ENCODE measurements at places on chromosomes 7 and 10.

GRCh38 chr10:28768227-28768626 lies 90.9 kb downstream of the BAMBI start:
- H3K36me3 ChIP-seq, result no peaks in the 10 kb centered on the region
- no peaks in the 10 kb centered on the region for H3K4me1 ChIP-seq
- no peak overlapping the region for H3K27ac ChIP-seq
- no peaks in the 10 kb centered on the region for H3K27me3 ChIP-seq

- peaks cover 2% of the 10 kb centered on the region for H3K4me1 ChIP-seq
- no peaks in the 10 kb centered on the region for H3K36me3 ChIP-seq
- no peak overlapping the region for H3K27ac ChIP-seq
- no peak overlapping the region for H3K4me3 ChIP-seq
- DNase-seq, result no peak
These were observed 153.9 kb upstream of the PFKP start for GRCh38 chr10:2913474-2913873.

DNA sequence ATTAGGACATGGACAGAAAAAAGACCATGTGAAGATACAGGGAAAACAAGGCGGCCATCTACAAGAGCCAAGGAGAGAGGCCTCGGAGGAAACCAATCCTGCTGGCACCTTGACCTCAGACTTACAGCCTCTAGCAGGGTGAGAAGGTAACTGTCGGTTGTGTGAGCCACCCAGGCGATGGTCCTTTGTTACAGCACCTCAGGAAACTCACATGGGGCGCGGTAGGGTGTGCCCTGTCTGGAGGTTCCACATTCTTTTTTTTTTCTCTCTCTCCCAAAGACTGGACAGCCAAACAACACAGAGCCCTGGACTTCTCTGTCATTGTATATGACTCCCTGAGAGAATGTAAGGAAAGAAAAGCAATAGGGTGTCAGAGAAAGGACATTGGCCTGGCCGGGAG lies 163.2 kb downstream of the KCNMA1 start:
- H3K4me3 ChIP-seq, result no peak overlapping the region
- DNase-seq, result no peak
- H3K4me1 ChIP-seq, result no peaks in the 10 kb centered on the region
- H3K36me3 ChIP-seq, result no peaks in the 10 kb centered on the region

DNA sequence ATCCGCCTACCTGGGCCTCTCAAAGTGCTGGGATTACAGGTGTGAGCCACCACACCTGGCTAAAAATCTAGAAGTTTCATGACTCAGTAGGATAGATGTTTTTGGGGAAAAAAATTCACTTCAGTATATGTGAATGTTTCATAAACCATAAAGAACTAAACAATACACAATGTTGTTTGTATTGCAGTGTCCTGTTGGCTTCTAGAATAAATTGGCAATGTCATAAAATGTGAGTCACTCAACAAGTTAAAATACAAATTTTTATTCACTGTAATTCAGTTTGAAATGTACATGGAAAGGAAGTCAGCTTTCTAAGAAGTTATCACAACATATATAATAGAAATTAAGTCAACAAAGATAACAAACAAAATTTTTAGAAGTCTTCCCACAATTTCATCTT lies 16.5 kb downstream of the MRLN start:
- no peaks in the 10 kb centered on the region for H3K36me3 ChIP-seq
- no peaks in the 10 kb centered on the region for H3K4me1 ChIP-seq
- DNase-seq, result no peak
- H3K27me3 ChIP-seq, result no peaks in the 10 kb centered on the region
- no peak overlapping the region for H3K4me3 ChIP-seq

DNA sequence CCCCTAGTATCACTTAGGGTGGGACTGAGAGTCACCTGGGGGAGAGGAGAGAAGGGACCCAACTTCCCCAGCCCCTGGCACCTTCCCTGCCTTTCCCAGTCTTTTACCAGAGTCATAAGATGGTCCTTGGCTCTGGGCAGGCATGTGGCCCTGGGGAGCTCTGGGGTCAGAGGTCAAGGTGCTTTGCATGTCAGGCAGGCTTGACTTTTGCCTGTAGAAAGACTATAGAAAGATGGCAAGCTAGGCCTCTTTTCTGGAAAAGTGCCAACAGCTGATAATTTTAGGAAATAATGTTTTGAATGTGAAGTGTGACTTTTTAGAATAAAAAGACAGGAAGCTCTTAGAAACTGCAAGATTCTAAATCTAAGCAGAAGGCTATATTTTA lies 67.5 kb downstream of the MKI67 start:
- H3K27me3 ChIP-seq, result no peaks in the 10 kb centered on the region
- H3K27ac ChIP-seq, result no peak overlapping the region
- peaks cover 9% of the 10 kb centered on the region for H3K4me1 ChIP-seq
- H3K36me3 ChIP-seq, result no peaks in the 10 kb centered on the region
- H3K4me3 ChIP-seq, result no peak overlapping the region
- DNase-seq, result no peak

DNA sequence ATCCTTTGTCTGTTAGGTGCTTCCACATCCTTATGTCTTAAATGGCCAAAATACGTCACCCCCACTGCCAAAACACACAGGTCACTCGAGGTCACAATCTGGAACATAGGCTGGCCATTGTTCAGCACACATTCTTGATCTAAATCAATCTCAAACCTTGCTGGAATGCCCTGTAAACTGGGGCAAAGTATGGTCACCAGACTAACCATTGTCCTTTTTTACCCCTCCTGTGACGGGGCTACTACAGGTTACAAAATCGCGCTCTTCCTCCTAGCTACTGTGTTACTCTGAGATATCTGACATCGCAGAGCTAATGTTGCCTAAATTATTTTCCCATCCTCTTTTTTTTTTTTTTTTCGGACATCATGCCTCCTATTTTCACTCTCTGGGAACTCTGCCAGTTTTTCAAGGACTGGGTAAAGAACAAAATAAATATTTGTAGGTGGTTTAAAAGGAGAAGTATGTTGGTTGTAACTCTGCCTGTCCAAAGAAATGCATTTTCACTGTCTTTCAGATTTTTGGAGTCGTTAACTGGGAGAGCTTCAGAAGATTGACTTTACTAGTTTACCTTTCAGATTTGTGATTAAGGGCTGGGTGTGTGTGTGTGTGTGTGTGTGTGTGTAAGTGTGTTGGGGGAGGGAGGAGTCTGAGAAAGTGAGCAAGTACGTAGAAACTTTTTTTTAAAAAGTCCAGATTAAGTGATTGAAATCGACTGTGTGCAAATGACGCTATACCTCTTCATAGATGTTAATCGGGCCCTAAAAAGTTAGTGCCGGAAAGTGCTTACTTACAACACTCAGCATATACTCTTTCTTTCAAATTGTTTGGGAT lies 942 bp upstream of the KIAA1217 start:
- DNase-seq, result peak; percentile 53
- peaks cover 2% of the 10 kb centered on the region for H3K4me1 ChIP-seq
- no peak overlapping the region for H3K4me3 ChIP-seq
- no peaks in the 10 kb centered on the region for H3K36me3 ChIP-seq
- H3K27me3 ChIP-seq, result no peaks in the 10 kb centered on the region
- no peak overlapping the region for H3K27ac ChIP-seq

DNA sequence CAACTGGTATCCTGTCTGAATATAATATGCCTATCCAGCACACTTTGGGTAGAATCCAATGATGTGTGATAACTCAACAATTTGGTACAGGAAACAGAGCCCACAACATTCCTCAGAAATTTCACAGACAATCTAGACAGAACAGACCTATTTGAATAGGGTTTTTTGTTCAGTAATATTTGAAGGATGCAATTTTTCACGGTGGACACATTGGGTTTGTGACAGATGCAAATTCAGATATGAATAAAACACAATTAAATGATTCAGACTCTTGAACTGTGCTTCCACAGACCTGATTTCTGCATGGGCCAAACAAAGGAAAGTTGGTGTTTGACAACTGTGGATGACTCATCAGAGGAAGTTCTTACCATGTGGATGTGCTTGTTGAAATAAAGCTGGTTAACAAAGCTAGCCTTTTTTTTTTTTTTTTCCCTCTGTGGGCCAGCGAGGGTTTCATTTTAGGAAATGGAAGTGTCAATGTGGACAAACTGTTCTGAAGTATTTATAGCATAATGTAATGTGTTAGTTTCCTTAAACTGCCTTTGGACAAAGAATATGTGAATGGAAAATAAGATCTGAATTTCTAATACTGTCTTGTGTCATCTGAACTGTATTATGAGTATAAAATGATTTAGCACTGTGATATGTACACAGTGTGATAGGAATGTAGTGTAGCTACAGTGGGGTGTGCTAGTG lies 43.2 kb upstream of the FAM133B start:
- DNase-seq, result peak; percentile 74
- H3K4me1 ChIP-seq, result no peaks in the 10 kb centered on the region
- H3K36me3 ChIP-seq, result no peaks in the 10 kb centered on the region

DNA sequence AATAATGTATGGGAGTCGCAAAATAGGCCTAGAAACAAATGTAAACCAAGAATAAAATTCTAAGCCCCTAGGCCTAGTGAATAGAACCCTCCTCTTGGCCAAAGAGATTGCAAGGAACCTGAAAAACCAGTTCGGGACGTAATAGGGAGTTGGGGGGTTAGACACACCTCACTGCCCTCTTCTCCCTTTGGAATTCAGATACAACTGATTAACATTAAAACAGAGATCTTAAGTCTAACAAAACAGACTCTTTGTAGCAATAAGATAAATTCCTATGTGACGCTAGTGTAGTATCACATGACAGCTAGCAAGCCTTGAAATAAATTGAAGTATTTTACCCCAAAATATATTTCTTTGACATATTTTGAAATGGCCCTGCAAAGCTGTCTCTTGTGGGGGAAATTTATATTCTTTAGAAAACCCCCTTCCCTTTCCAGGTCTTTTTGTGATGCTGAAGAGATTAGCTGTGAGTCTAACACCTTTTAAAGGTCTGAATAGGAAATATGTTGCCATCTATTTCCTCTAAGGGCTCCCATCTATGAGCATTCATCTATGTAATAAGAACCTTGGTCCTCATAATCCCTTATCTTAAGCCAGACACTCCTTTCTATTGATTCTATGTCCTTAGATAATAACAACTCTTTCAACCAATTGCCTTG lies 623.4 kb upstream of the NRG3 start:
- no peaks in the 10 kb centered on the region for H3K36me3 ChIP-seq
- H3K4me3 ChIP-seq, result no peak overlapping the region
- no peaks in the 10 kb centered on the region for H3K27me3 ChIP-seq
- no peak overlapping the region for H3K27ac ChIP-seq
- no peaks in the 10 kb centered on the region for H3K4me1 ChIP-seq

DNA sequence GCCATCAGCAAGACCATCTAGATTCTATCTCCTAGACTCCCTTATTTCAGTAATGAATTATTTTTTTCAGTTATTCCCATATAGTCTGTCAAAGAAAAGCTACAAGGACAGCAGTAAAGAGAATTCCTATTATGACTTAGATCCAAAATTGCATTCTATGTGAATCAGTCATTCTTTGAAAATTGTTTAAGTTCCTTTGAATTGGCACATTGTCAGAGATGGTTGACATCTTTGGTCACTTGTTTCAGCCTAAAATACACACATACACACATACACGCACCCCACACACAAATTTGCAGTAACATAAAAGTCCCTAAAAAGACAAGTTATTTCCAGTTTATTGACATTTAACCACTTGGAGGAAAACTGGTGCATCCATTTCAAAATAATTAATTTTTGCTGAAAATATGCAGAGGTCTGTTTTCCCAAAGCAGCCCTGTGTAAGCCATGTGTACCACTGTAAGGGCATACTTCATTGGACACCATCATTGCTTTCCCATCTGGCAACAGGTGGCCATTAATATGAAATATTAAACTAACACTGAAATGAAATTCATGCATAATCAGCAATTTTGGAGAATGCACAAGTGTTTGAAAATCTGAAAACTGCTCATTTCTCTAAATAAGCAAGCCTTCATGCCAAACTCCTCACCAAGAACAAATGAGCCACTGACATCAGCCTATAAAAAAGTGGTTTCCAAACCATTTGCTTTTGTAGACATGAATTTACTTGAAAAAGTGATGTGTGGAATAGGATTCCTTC lies 121.7 kb upstream of the COL1A2 start:
- DNase-seq, result no peak
- H3K4me1 ChIP-seq, result no peaks in the 10 kb centered on the region
- H3K4me3 ChIP-seq, result no peak overlapping the region
- no peak overlapping the region for H3K27ac ChIP-seq

GRCh38 chr7:15555381-15555859 lies 6.4 kb downstream of the AGMO start:
- peaks cover 3% of the 10 kb centered on the region for H3K4me1 ChIP-seq
- no peaks in the 10 kb centered on the region for H3K36me3 ChIP-seq
- no peak overlapping the region for H3K4me3 ChIP-seq
- no peaks in the 10 kb centered on the region for H3K27me3 ChIP-seq
- DNase-seq, result no peak

DNA sequence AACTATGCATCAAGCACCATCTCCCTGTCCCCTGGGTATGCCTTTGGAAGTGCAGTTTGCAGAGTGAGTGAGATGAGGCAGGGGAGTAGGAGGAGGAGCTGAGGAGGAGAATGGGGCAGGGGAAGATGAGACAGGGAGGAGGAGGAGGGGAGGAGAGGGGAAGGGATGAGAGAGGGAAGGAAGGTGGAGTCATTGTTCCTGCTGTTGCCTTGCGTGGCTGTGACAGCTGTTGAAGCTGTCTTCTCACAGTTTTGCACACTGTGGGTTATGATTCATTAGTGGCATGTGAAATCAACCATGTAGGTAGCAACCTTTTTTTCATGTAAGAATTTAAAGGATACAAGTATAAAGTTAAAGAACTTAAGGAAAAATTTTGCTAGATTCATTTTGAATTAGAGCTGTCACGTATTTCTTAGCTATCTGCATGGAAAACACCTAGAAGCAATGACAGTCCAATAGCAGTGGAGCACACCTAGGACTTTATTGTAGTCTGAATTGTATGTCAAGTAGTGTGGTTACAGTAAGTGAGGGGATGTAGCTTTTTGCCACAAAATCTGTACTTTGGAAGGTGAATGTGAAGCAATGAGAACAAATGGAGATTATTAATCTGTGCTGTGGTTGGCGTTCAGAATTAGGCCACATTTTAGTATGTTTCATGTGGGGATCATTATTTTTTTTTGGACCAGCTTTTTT lies 21.7 kb downstream of the CCM2 start:
- DNase-seq, result peak; percentile 14
- H3K4me3 ChIP-seq, result no peak overlapping the region
- no peak overlapping the region for H3K27ac ChIP-seq

GRCh38 chr7:142813226-142813625 lies 41.6 kb upstream of the EPHB6 start:
- DNase-seq, result peak; percentile 98
- peaks cover 8% of the 10 kb centered on the region for H3K4me1 ChIP-seq
- H3K4me3 ChIP-seq, result no peak overlapping the region
- H3K27ac ChIP-seq, result peak overlapping the region; percentile 52
